ENCODE measurements at places on chromosomes 4 and X. TPM values are rescaled to one million over a fixed set of nuclear protein-coding genes. Genes with fewer than 3 reads are reported as not detected.

GRCh38 chrX:9420275-9421265, 44.3 kb upstream of the TBL1X start:
- DNase-seq: no peak

DNA sequence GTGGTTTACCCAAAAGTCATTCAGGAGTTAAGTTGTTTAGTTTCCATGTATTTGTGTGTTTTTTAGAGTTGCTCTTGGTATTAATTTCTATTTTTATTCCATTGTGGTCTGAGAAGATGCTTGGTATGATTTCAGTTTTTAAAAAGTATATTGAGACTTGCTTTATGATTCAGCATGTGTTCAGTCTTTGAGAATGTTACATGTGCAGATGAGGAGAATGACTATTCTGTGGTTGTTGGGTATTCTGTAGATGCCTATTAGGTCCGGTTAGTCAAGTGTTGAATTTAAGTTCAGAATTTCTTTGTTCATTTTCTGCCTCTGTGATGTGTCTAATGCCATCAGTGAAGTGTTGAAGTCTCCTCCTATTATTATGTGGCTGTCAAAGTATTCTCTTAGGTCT, 249.4 kb downstream of the ARHGAP10 start:
- DNase-seq: no peak

- DNase-seq: no peak
Measured at GRCh38 chr4:100348473-100348872, 158.2 kb upstream of the DDIT4L start.

- DNase-seq: no peak
Measured at GRCh38 chr4:95290702-95291101, 258.1 kb downstream of the UNC5C start.

The TLR1 gene
- 17.4 TPM for total RNA-seq

The MAGEA2 gene
- total RNA-seq: not detected

The SCRG1 gene
- 0.05 TPM for total RNA-seq

The IL1RAPL1 gene
- total RNA-seq: 0.33 TPM

The NLGN3 gene
- 0.19 TPM for total RNA-seq

All from thymus (tissue), 14 donors.